ENCODE measurements at places on chromosomes 2 and 18. TPM values are rescaled to one million over a fixed set of nuclear protein-coding genes. Genes with fewer than 3 reads are reported as not detected.

- H3K4me3 ChIP-seq: no peak overlapping the region
- no peaks in the 10 kb centered on the region for H3K36me3 ChIP-seq
- H3K27ac ChIP-seq: no peak overlapping the region
- DNase-seq: no peak
- no peaks in the 10 kb centered on the region for H3K4me1 ChIP-seq
Measured at GRCh38 chr2:119583291-119583690, 39.0 kb downstream of the CFAP221 start.

DNA sequence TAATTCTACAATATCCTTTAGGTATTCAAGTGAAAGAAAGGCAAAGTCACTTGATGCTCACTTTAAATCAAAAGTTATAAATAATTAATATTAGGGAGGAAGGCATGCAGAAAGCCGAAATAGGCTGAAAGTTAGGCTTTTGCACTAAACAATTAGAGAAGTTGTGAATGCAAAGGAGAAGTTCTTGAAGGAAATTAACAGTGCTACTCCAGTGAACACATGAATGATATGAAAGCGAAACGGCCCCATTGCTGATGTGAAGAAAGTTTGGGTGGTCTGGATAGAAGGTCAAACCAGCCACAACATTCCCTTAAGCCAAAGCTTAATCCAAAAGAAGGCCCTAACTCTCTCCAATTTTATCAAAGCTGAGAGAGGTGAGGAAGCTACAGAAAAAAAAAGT is 103.1 kb upstream of the CXCR4 start:
- DNase-seq: no peak
- H3K4me1 ChIP-seq: peaks cover 8% of the 10 kb centered on the region
- no peak overlapping the region for H3K4me3 ChIP-seq
- H3K36me3 ChIP-seq: no peaks in the 10 kb centered on the region

GRCh38 chr2:36800381-36800780 is 103.9 kb downstream of the VIT start:
- H3K27me3 ChIP-seq: no peaks in the 10 kb centered on the region
- peaks cover 32% of the 10 kb centered on the region for H3K4me1 ChIP-seq
- peak overlapping the region; percentile 58 for H3K4me3 ChIP-seq
- H3K27ac ChIP-seq: peak overlapping the region; percentile 50
- H3K36me3 ChIP-seq: no peaks in the 10 kb centered on the region

DNA sequence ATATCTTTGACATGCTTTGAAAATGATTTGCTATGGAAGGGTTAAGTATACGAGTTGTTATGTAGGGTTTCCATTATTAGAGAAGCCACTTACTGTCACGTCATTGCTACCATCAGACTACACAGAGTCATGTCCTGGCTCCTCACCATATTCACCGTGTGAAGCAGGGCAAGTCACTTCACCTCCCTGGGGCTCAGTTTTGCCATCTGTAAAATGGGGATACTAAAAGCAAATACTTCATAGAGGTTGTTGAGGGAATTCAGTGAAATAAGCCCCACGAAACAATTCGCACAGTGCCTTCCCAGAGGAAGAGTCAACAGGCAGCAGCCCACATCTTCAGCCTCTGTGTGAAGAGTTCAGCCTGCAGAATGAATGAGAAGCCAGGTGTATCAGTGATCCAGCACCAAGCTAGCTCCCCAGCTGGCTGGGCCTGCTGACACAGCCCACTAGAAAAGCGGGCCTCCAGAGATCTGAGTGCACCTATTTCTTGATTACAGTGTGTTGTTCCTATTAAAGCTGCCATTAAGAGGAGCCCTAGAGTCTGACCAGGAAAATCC is 3.4 kb downstream of the DIPK1C start:
- DNase-seq: no peak
- H3K4me1 ChIP-seq: no peaks in the 10 kb centered on the region
- peaks cover 39% of the 10 kb centered on the region for H3K27me3 ChIP-seq
- H3K4me3 ChIP-seq: no peak overlapping the region
- H3K27ac ChIP-seq: no peak overlapping the region

DNA sequence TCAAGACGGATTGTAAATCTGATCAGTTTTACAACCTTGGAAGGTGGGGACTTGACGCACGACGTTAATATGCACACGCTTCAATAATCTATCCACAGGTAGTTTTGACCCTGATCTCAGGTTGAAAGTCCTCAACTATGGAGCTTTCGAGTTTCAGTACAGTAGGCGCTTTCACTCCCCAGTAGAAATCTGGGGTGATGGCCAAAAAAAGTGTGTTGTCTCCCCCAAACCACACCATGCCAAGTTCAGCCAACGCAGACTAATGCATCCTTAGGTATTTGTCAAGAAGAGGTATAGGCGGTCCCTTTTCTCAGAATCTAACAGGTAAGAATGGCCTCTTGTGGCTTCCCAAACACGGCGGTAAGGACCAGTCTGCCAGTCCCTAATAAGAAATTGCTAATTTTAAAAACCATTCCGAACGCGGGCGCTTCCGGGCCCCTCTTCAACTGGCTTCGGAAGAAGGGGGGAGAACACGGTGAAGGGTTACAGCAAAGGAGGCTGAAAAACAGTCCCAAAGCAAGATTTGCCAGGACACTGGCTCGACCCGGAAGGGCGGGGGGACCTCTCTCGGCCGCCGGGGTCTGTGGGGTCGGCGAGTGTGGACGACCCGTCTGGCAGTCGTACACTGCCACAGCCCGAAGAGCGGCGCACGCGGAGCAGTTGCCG is 659 bp downstream of the FAM210A start:
- peaks cover 21% of the 10 kb centered on the region for H3K4me1 ChIP-seq
- H3K36me3 ChIP-seq: peaks cover 6% of the 10 kb centered on the region

DNA sequence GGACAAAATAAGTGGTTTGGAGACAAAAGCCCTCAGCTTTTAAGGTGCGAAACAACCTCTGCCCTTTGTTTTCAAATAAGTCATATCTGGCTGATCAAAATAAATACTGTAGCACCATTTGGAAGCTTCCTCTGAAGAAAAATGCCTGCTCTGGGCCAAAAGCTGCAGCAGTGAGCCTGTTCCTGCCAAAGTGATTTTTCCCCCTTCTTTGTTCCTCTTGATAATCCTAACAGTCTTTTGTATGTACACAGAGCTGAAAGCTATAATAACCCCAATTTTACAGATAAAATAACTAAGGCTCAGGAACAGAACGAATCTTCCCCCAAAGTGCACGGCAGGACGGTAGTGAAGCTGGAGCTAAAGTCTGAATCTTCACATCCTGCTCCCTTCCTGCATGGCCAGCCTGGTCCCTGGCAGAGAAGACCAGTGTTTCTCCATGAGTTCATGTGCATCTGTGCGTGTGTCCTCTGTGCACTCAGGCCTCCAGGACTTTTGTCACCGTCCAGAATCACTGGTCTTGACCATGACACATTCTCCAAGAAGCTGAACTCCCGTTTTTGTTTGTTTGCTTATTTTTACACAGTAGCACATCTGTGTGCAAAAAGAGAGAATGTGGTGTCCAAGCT is 2114.1 kb upstream of the PIK3C3 start:
- peaks cover 5% of the 10 kb centered on the region for H3K36me3 ChIP-seq
- no peak overlapping the region for H3K27ac ChIP-seq
- H3K4me3 ChIP-seq: peak overlapping the region; percentile 1

- H3K36me3 ChIP-seq: no peaks in the 10 kb centered on the region
- H3K27me3 ChIP-seq: no peaks in the 10 kb centered on the region
- no peak overlapping the region for H3K27ac ChIP-seq
- H3K4me1 ChIP-seq: peaks cover 8% of the 10 kb centered on the region
- no peak overlapping the region for H3K4me3 ChIP-seq
Measured at GRCh38 chr2:28601616-28602015, 105.8 kb downstream of the PLB1 start.

DNA sequence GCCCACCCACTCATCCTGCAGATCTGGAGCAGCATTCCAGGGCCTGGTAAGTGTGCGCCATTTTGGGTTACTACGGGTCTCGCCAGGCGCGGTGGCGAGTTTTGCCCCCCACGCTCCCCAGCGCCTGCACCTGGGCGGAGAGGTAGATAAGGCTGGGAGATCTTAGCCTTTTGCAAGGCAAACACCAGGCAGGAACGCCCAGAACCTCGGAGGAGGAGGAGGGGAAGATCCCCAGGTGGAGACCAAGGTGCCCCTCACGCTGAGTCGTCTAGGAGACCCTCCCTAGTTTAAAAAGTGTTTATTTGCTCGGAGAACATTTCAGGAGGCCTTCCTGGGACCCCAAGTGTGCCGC is 365 bp upstream of the RAMP1 start:
- H3K36me3 ChIP-seq: no peaks in the 10 kb centered on the region
- peaks cover 15% of the 10 kb centered on the region for H3K4me1 ChIP-seq
- H3K27ac ChIP-seq: no peak overlapping the region
- DNase-seq: no peak

GRCh38 chr2:184689638-184690037 is 91.3 kb downstream of the ZNF804A start:
- H3K4me3 ChIP-seq: no peak overlapping the region
- H3K27me3 ChIP-seq: no peaks in the 10 kb centered on the region
- no peaks in the 10 kb centered on the region for H3K4me1 ChIP-seq
- no peak for DNase-seq

DNA sequence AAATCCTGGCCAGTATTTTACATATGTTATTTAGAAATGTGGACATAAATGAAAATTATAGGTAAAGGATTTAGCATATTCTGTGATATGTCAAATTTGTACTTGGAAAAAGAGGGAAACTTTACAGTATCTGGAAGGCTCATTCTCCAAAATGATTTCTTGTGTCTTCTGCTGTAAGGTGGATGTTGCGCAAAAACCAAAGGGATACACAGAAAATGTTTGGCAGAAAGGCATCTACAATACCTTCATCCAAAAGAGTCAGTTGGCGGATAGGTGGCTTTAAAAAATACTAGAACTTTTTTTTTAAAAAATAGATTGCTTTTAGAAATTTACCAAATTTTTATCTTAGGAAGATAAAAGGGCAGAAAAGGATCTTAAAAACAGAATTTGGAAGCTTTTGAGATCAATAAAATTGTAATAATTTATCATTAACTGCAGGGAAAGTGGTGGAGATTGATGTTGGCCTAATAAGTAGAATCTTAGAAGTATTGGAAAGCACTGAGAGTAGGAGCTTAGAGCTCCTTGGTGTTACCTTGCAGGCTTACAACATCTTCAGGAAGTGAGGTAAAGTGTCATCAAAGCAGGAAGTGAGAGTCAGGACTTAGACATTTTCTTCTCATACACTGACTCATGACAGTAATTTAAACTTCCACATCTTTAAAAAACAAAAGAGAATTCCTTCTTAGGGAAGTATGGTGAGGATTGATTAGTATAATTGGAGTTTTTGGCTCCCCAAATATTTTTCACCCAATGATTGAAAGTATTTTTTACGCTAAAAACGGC is 2.1 kb downstream of the NABP1 start:
- no peaks in the 10 kb centered on the region for H3K27me3 ChIP-seq
- H3K27ac ChIP-seq: peak overlapping the region; percentile 98
- no peak for DNase-seq
- peaks cover 58% of the 10 kb centered on the region for H3K4me1 ChIP-seq
- H3K4me3 ChIP-seq: peak overlapping the region; percentile 95
- H3K36me3 ChIP-seq: peaks cover 36% of the 10 kb centered on the region

- DNase-seq: no peak
- H3K4me1 ChIP-seq: no peaks in the 10 kb centered on the region
- H3K27ac ChIP-seq: no peak overlapping the region
- H3K4me3 ChIP-seq: no peak overlapping the region
Measured at GRCh38 chr2:124034265-124034664, 9.2 kb downstream of the CNTNAP5 start.

GRCh38 chr2:235641956-235642355 is 148.1 kb downstream of the AGAP1 start:
- H3K27me3 ChIP-seq: peaks cover 21% of the 10 kb centered on the region
- H3K27ac ChIP-seq: no peak overlapping the region
- DNase-seq: no peak

DNA sequence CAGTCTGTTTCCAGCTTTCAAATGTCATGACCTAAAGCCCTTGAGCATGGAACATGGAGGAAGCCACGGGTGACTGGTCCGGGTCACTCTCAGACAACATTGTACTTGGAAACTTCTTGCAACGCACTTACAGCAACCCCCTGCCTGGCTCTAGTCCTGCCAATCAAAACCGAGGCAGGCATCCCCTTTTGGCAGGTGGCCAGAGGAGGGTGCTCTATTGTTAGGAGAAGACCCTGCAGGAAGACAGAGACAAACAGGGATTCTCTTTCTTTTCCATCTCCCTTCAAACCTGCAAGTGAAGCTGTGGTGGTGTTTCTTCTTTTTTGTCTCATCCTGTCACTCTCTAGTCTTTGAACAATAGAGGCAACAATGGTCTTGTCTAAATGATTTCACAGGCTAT is 667.2 kb downstream of the ZEB2 start:
- H3K4me3 ChIP-seq: no peak overlapping the region
- H3K27ac ChIP-seq: no peak overlapping the region
- H3K36me3 ChIP-seq: no peaks in the 10 kb centered on the region
- H3K4me1 ChIP-seq: peaks cover 11% of the 10 kb centered on the region

- no peaks in the 10 kb centered on the region for H3K27me3 ChIP-seq
- no peak overlapping the region for H3K4me3 ChIP-seq
- no peak for DNase-seq
- peaks cover 19% of the 10 kb centered on the region for H3K4me1 ChIP-seq
Measured at GRCh38 chr2:128299628-128300027, 19.0 kb downstream of the HS6ST1 start.

GRCh38 chr2:107738266-107738665 is 88.4 kb upstream of the RGPD4 start:
- no peak overlapping the region for H3K4me3 ChIP-seq
- H3K27me3 ChIP-seq: no peaks in the 10 kb centered on the region
- H3K36me3 ChIP-seq: no peaks in the 10 kb centered on the region
- H3K27ac ChIP-seq: no peak overlapping the region
- H3K4me1 ChIP-seq: peaks cover 12% of the 10 kb centered on the region
- DNase-seq: no peak

- no peak for DNase-seq
- H3K4me1 ChIP-seq: peaks cover 23% of the 10 kb centered on the region
- H3K36me3 ChIP-seq: peaks cover 40% of the 10 kb centered on the region
- no peak overlapping the region for H3K4me3 ChIP-seq
- no peak overlapping the region for H3K27ac ChIP-seq
- no peaks in the 10 kb centered on the region for H3K27me3 ChIP-seq
Measured at GRCh38 chr2:65015731-65016130, 26.5 kb downstream of the SLC1A4 start.

- H3K36me3 ChIP-seq: no peaks in the 10 kb centered on the region
- H3K4me1 ChIP-seq: no peaks in the 10 kb centered on the region
- H3K27ac ChIP-seq: no peak overlapping the region
- no peak for DNase-seq
- H3K27me3 ChIP-seq: peaks cover 31% of the 10 kb centered on the region
- H3K4me3 ChIP-seq: no peak overlapping the region
Measured at GRCh38 chr2:205670292-205670691, 12.0 kb upstream of the NRP2 start.

GRCh38 chr2:206231669-206232286 is 42.7 kb upstream of the ZDBF2 start:
- DNase-seq: no peak
- no peaks in the 10 kb centered on the region for H3K36me3 ChIP-seq
- H3K4me3 ChIP-seq: no peak overlapping the region
- H3K27me3 ChIP-seq: peaks cover 20% of the 10 kb centered on the region
- no peaks in the 10 kb centered on the region for H3K4me1 ChIP-seq
- no peak overlapping the region for H3K27ac ChIP-seq

The MERTK gene
- 0.67 TPM for total RNA-seq

The KIAA2012 gene
- total RNA-seq: not detected

The DNPEP gene
- 85.3 TPM for total RNA-seq

Data from natural killer cell treated with Interleukin-12 subunit alpha and Interleukin-12 subunit beta and Interleukin-15 and Interleukin-18, amount 100 ng/mL, for 72 hours (primary cell).